Pulmonary artery endothelial cell (primary cell): ENCODE measurements at places on chromosomes 6 and 20. TPM values are rescaled to one million over a fixed set of nuclear protein-coding genes. Genes with fewer than 3 reads are reported as not detected.

The TBXT gene
- not detected in 2 replicates for total RNA-seq

The ATP9A gene
- total RNA-seq = 31.1 TPM in 2 replicates

The MICB gene
- total RNA-seq = 24.8 and 29.2 TPM in 2 replicates

The MAS1 gene
- total RNA-seq = not detected in 2 replicates

The C6orf118 gene
- not detected in 2 replicates for total RNA-seq

The GGTLC1 gene
- not detected in 2 replicates for total RNA-seq

The MUCL3 gene
- total RNA-seq = not detected in 2 replicates

The PTPRK gene
- 61.3 and 67.1 TPM in 2 replicates for total RNA-seq

The ZNF165 gene
- 0.33 and 0.35 TPM in 2 replicates for total RNA-seq

The PPP1R3G gene
- 0.33 and 0.39 TPM in 2 replicates for total RNA-seq

The HNF4A gene
- not detected in 2 replicates for total RNA-seq

The PLCB1 gene
- 13.6 and 17.6 TPM in 2 replicates for total RNA-seq

The CCDC28A gene
- total RNA-seq = 13.8 and 18.1 TPM in 2 replicates

The SNX9 gene
- 48.8 and 50.4 TPM in 2 replicates for total RNA-seq
